NCI-H1105 treated with DMSO at 0.1 percent for 48 hours (cell line): ENCODE measurements at places on chromosomes 7 and 10.

GRCh38 chr7:118754608-118755007 is 530.1 kb downstream of the ANKRD7 start:
- DNase-seq = no peak

DNA sequence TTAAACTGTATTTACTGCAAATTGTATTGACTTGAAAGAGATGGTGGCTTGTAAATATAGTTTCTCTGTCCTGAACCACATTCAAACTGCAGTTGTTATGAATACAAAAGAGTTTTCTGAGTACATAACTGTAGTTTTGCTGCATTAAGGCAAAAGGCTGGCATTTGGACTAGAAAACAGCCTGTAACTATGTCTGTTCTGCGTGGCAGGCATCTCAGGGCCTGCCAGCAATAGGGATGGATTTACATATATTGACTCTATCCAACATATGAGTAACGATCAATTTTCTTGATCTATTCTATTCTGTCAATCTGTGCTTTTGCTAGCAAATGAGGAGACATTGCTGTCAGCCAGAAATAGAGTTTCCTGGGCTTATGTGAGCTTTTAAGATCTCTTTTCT is 174.6 kb downstream of the TMEM26 start:
- no peak for DNase-seq

GRCh38 chr7:74684921-74685320 is 27.4 kb downstream of the GTF2I start:
- no peak for DNase-seq

- no peak for DNase-seq
Measured at GRCh38 chr7:88151119-88151790, 68.6 kb downstream of the SRI start.

DNA sequence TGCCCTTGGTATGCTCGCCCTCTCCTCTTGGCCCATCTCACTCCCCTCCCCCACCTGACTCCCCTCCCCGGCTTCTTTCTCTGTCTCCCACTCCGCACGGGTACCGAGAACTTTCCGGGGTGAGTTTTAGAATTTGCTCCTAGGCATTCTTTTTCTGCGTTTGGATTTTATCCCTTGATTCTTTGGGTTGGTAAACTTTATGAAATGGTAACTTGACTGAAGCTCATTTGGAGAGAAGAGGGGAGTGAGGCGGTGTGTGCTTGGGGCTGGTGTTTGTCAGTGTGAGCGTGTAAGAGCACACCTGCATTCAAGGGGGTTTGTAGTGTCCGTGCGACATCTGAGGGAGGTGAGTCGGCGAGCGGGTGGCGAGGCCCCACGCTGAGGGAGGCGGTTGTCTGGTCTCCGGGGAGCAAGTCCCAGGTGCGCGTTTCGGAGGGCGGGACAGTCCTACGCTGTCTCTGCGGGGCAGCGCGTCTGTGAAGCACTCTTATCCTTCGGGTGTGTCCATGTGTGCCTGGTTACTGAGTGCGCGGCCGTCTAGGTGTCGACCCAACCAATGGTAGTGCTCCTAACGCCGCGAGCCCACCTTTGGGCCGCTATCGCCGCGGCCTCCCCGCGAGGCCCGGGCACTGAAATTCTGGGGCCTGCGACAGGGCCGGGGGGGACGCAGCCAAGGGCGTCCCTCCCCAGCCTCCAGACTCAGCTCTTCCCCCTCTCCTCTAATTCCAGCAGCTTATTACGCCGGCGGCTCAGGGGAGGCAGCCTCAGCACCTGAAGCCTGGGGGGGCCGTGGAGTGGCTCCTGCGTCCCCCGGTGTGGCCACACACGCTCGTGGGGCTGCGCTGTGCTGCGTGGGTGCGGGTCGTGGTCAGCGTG is 2.6 kb upstream of the ZNF503 start:
- peak; percentile 53 for DNase-seq

DNA sequence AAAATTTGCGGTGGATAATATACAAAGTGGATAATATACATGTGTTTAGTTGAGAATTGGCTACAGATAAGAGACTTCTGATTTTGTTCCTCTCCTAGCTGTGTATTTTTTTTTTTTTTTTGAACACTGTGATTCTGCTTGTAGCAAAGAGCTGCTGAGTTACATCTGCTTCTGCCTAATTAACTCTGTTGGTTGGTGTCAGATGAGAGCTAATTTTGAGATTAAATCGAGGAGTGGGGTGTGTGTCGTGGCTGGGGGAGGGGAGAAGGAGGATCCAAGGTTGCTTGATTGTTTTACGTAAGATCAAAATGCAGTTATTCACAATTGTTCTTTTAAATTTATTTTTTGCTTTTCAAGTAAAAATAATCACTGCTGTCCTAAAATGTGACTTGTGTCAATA is 11.3 kb downstream of the KAT6B start:
- peak; percentile 11 for DNase-seq

- no peak for DNase-seq
Measured at GRCh38 chr7:138125119-138125518, 48.9 kb downstream of the AKR1D1 start.

GRCh38 chr10:29389935-29390334 is 101.1 kb downstream of the LYZL1 start:
- no peak for DNase-seq

- DNase-seq = no peak
Measured at GRCh38 chr7:94044806-94045205, 40.7 kb upstream of the BET1 start.

DNA sequence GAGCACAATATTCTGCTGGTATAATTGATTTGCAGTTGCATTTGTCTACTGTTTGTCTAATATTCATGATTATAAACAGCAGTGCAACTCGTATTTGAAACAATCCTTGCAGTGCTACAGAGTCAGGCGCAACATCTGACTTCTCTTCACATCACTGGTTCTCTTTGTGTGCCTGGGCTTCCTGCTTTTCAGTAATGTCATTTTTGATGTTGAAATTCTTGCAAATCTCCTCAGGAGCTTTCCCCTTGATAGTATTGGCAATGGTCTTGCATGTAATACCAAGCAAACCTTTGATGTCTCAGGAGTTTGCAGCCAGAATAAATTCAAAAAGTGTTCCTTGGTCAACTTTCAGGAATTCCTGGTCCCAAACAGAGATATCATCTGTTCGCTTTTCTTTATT is 20.2 kb downstream of the HPS6 start:
- no peak for DNase-seq

DNA sequence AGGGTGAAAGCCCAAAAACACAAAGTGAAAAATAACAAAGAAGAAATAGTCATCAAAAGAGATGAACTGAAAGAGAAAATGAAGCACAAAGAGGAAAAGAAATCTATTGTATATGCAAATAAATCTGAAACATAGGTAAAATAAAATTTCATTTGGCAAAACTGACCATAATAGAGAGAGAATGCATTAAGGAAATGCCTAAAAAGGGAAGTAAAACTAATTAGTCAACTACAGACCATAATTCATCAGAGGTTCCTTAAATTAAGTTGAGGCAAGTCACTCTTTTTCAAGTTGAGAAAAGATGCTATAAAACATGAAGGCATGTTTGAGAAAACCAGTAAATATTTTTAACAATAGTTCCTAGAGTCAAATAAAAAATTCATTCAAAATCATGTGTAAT is 233.3 kb downstream of the LRRN3 start:
- DNase-seq = no peak

GRCh38 chr10:70302292-70302691 is 18.5 kb upstream of the NPFFR1 start:
- DNase-seq = no peak

DNA sequence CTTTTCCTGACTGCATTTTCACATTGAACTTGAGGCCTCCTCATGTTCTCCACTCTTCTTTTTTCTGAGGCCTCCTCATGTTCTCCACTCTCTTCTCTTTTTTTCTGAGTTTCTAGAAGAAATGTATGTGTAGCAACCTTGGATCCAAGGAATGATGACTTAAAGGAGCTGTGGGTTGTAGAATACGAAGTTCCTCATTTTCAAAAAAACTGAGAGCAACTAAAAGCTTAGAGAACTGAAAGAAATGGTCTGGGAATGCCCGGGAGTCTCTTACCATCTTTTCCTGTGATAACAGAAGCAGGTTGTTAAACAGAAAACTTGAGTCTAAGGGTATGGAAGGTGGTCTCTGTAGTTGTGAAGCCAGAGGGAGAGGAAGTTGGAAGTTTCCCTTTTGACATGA is 32.8 kb downstream of the MRPS33 start:
- DNase-seq = no peak

- peak; percentile 24 for DNase-seq
Measured at GRCh38 chr7:36440880-36441279, 51.2 kb downstream of the ANLN start.

DNA sequence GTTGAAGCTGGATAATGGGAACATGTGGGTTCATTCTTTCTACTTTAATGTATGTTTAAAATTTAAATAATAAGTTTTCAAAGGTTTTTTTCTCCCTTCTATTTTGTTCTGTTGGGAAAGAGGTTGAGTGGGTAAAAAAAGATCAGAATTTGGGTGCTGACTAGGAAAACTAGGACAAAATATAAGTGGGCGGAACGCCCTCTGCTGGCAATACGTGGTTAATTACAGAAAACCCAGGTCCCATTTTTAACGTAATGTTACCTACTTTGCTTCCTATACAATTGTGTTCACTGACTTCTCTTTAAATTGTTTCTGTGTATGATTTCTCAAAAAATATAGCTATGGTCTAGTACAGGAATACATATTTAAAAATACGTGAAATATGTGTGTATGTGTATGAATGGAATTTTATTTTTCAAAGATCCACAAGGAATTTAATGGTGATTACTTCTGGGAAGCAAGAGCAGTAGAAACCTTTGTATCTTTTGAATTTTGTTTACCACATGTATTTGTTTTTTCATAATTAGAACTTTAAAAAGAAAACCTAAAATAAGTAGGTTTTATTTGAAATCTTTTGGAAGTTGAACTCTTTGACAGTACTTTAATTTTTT is 8.7 kb downstream of the ECD start:
- DNase-seq = peak; percentile 6

DNA sequence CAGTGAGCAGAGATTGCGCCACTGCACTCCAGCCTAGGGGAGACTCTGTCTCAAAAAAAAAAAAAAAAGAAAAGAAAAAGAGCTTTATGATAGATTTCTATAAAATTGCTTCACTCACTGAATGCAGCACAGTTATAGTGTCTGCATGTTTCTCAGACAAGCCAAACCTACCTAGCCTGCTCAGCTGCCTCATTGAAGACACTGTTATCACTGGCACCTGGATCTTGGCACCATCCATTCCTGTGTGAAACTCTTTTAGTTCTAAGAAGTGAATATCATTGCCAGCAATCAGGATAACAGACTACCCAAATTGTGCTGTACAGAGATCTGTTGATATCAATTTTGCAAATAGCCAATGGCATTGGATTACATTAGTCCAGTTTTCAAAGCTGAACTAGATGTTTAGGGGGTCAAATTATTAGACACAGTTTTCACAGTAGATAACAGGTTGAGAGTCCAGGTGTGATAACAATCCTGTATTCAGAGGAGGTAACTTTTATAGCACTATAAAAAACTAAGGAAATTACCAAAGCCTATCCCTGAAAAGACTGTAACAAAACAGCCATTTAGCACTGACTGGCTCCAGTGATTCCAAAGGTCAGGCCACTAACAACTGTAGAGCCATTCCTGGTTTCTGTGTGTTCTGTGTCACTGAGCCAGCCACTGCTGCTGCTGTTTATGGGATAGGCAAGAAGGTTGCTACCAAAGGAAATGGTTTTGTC is 17.1 kb downstream of the PDSS1 start:
- DNase-seq = no peak

- DNase-seq = no peak
Measured at GRCh38 chr7:140078392-140078791, 15.6 kb upstream of the PARP12 start.

- DNase-seq = no peak
Measured at GRCh38 chr10:114402871-114403540, 1.3 kb downstream of the AFAP1L2 start.

GRCh38 chr7:105014693-105015389 is 836 bp downstream of the KMT2E start:
- peak; percentile 74 for DNase-seq

DNA sequence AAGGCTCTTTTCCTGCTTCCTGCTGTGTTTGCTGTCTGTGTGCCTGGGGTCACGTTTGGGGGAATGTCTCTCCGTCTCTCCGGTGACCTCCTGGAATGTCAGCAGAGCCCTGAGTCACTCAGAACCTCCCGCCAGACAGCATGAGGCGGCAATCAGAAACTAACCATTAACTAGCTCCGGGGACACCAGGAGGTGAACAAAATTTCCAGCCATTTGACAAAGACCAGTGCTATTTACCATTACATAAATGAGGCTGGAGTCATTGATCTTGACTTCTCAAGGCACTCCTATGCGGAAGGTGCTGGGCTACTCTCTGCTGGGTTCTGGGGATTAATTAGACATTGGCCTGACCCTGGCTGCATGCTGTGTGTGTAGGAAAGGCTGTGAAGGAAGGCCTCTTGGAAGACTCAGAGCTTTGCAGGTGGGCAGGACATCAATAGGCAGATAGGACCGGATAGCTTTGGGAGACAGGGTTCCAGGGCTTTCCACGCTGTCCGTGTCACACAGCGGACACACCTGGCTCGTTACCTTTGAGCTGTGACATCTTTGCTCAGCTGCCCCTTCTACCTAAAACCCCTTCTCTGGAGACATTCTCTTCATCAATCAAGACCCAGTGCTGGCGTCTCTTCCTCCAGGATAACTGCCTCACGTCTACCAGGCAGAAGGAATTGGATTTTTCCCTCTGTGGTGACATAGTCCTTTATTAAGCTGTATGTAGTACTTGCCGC is 77.0 kb downstream of the PFKFB3 start:
- DNase-seq = no peak

GRCh38 chr7:120526902-120527509 is 254.0 kb downstream of the KCND2 start:
- no peak for DNase-seq

DNA sequence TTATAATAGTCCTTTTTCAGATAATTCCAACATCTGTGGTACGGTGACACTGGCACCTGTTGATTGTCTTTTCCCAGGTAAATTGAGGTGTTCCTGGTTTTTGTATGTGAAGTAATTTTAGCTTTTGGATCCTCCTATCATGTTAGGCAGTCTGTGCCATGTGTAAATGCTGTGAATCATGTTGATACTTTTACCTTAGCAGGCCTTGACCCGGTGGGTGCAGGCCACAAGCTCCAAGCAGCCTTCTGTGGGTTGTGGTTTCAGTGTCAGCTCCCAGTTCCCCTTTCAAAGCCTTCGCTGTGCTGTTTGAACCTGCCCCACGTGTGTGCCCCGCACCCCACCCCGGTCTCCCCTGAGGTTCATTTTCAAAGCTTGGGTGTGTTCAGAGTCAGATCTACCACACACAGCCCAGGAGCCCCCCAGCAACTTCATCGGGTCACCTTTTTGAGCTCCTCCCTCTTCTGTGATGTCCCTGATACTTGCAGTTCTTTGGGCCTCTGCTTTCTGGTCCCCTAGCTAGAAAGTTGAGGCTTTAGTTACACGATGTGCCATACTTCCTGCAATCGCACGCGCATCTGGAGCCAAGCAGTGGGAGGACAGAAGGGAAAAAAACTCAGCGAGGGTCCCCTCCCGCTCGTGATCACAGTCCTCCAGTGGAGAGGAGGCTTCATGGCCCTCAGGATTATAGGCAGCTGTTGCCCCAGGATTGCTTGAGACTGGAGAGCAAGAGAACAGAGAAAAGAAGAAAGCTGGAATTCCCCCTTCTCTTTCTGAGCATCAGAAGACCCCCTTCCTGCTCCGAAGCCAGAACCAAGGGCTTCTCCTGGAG is 8.7 kb upstream of the BHLHA15 start:
- DNase-seq = no peak
